A549 treated with DMSO at 1 μM for 4 hours (cell line): ENCODE measurements at places on chromosomes 4 and X. TPM values are rescaled to one million over a fixed set of nuclear protein-coding genes. Genes with fewer than 3 reads are reported as not detected.

CPXCR1 gene
- total RNA-seq, result not detected in 5 replicates

ENPEP gene
- total RNA-seq, result 0.02 to 0.27 TPM (median 0.02 TPM) in 4 of 5 replicates, not detected in the other

GLRB gene
- total RNA-seq, result 0.75 to 0.95 TPM (median 0.88 TPM) in 5 replicates

FAM53A gene
- 0.24 to 0.99 TPM (median 0.75 TPM) in 5 replicates for total RNA-seq

RPA4 gene
- 0.21 to 0.45 TPM (median 0.38 TPM) in 5 replicates for total RNA-seq

SLC16A2 gene
- 26.9 to 32.0 TPM (median 28.7 TPM) in 5 replicates for total RNA-seq

SYP gene
- total RNA-seq, result 2.6 to 3.4 TPM (median 3.1 TPM) in 5 replicates

VSIG1 gene
- 0.25 to 0.61 TPM (median 0.37 TPM) in 5 replicates for total RNA-seq

TRMT44 gene
- 5.2 to 6.8 TPM (median 6.2 TPM) in 5 replicates for total RNA-seq

AMBN gene
- not detected in 5 replicates for total RNA-seq

XAGE2 gene
- not detected in 5 replicates for total RNA-seq

DKK2 gene
- not detected in 5 replicates for total RNA-seq

F8A3 gene
- 0.37 to 1.1 TPM (median 0.65 TPM) in 5 replicates for total RNA-seq

CFI gene
- total RNA-seq, result 0.52 to 0.73 TPM (median 0.67 TPM) in 5 replicates

OTUD6A gene
- not detected in 5 replicates for total RNA-seq

KIT gene
- total RNA-seq, result not detected in 5 replicates

S100G gene
- total RNA-seq, result not detected in 5 replicates

MAGEA4 gene
- total RNA-seq, result not detected in 5 replicates
